Erythroblast (primary cell): ENCODE measurements at places on chromosomes 7 and 10.

- DNase-seq: no peak
Observed at GRCh38 chr10:33341637-33342036, 7.2 kb upstream of the NRP1 start.

DNA sequence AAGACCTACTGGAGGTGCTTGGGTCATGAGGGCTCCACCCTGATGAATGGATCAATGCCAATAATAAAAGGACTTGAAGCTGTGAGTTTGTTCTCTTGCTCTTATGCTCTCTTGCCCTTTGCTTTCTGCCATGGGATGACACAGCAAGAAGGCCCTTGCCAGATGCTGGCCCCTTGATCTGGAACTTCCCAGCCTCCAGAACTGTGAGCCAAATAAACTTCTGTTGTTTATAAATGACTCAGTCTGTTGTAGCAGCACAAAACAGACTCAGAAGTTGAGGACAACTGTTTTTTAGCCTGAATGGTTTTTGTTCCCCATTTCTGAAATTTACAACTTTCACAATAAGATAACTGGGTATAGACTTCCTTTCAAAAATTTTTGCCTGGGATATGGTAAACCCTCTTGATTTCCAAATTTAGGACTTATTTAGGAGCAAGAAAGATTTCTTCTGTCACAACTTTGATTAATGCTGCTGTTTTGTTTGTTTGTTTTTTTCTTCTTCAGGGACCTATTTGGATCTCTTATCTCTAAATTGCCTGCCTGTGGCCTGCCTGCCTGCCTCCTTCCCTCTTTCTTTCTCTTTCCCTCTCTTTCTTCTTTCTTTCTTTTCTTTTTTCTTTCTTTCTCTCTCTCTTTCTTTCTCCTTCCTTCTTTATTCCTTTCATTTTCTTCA, 12.1 kb downstream of the ENTPD1 start:
- no peak for DNase-seq

- DNase-seq: peak; percentile 63
Observed at GRCh38 chr10:72254813-72255568, 18.7 kb upstream of the DDIT4 start.

GRCh38 chr7:37730501-37730900, 46.9 kb downstream of the GPR141 start:
- DNase-seq: no peak

DNA sequence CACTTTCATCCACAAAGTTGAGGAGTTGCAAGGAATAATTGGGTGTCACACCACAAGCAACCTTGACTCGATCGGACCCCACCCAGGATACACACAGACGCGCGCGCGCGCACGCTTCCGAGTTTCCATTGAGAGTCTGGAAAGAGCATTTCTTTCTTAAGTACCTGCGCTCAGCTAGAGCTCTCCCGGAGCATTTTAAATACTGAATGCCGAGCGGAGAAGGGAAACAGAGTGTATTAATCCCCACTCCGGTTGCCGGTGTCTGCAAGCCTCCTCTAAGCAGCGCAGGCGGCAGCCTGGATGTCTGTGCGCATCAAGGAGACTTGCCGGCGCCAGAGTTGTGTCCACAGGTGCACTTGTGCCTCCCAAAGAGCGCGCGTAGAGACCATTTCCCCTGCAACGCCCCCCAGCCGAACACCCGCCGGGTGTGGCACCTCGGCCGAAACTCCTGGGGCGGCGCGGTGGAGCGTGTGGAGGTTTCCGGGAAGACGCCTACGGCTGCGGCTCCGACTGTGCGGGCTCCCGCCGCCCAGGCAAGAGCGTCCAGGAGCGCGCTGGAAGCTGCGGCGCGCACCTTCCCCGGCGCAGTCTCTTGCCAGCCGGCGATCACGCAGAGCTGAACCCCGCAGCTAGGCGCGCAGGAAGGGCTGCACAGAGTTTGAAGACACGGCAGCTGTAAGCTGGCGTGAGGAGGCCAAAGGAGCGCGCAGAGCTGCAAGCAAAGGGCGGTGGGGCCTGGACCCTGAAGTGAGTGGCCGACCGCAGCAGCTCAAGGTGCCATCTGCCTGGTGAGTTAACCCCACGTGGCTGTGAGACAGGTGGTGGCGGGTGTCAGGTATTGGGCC, 1.1 kb upstream of the FEZF1 start:
- no peak for DNase-seq

DNA sequence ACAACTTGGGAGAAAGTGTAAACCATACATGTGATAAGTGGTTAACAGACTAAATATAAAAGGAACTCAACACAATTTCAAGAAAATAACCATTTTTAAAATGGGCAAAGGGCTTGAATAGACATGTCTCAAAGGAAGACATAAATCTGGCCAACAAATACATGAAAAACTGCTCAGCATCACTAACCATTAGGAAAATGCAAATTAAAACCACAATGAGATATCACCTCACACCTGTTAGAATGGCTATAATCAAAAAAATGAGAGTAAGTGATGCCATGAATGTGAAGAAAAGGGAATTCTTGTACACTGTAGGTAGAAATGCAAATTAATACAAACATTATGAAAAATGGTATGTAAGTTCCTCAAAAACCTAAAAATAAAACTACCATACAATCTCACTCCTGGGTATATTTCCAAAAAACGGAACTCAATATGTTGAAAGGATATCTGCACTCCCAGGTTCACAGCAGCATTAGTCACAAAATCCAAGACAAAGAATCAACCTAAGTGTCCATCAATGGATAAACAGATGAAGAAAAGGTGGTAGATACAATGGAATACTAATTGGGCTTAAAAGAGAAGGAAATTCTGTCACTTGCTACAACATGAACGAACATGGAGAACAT, 5.6 kb downstream of the SNX13 start:
- DNase-seq: no peak

GRCh38 chr7:42103020-42103419, 134.0 kb downstream of the GLI3 start:
- DNase-seq: no peak

DNA sequence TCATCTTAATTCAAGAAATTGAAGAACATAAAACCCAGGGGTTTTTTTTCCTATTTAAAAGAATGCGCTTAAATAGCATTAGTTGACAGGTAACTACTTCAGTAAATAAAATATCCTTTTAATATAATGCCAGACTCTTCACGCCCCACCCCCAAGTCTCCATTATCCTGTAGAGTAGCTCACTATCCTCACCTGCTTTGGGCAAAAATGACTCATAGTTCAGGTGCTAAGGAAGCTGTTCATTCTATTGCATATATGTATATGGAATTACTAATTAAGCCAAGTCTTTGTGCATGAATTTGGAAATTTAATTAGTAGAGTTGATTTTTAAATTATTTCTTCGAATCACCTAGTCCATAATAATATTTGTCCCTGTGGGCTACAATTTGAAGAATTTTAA, 656.8 kb upstream of the ANKRD30A start:
- DNase-seq: no peak

DNA sequence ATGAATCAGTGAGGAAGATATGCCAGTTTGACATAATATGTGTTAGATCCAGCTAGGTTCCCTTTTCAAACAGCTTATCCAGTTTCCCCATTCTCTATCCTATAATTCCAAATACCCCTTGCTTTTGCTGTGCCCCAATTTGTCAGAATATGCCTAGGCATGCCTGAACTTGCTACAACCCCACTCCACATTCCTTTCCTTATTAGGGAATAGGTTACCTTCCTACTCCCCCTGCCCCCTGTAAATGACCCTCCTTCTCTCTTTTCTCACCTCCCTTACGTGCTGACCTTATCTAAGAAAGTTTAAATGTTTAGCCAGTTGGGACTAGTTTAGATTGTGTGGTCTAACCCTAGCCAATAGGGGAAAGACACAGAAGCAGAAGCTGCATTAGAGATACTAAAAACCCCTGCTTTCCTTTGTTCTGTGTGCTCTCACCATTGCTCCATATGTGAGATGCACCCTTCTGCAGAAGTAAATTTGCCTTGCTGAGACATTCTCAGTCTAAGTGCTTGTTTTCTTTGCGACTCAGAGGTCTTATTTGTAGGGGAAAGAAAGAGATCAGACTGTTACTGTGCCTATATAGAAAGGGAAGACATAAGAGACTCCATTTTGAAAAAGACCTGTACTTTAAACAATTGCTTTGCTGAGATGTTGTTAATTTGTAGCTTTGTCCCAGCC, 267.8 kb downstream of the SH2D4B start:
- no peak for DNase-seq

DNA sequence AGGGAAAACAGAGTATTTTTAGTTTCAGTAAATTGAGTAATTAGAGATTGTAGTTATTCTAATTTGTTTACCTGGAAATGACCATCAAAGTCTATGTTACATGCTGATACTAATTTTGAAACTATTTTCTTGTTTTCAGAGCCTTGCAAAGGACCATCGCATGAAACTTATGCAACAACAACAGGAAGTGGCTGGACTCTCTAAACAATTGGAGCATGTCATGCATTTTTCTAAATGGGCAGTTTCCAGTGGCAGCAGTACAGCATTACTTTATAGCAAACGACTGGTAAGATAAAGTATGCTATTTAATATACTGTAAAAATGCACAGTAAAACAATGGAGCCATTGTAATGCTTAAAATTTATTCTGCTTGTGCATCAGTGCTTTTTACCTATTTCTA, 78.5 kb downstream of the TRIM24 start:
- DNase-seq: no peak

DNA sequence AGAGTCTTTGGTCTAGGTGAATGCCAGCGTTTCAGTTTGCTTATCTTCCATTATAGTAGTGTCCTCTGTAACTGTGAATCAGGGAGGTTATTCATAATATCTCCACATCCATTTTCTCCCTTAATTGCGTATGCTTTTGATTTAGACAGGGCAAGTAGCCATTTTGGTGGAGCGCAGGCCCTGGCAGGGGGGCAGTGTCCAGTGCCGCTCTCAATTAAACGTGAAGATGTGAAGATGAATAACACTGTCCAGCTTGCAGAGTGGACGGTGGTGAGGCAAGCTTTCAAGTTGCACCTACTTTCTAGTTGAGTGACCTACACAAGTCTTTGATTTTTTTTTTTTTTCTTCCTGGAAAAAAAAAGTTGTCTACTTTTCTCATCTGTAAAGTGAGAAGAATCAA, 4.5 kb downstream of the TSPAN14 start:
- DNase-seq: no peak

DNA sequence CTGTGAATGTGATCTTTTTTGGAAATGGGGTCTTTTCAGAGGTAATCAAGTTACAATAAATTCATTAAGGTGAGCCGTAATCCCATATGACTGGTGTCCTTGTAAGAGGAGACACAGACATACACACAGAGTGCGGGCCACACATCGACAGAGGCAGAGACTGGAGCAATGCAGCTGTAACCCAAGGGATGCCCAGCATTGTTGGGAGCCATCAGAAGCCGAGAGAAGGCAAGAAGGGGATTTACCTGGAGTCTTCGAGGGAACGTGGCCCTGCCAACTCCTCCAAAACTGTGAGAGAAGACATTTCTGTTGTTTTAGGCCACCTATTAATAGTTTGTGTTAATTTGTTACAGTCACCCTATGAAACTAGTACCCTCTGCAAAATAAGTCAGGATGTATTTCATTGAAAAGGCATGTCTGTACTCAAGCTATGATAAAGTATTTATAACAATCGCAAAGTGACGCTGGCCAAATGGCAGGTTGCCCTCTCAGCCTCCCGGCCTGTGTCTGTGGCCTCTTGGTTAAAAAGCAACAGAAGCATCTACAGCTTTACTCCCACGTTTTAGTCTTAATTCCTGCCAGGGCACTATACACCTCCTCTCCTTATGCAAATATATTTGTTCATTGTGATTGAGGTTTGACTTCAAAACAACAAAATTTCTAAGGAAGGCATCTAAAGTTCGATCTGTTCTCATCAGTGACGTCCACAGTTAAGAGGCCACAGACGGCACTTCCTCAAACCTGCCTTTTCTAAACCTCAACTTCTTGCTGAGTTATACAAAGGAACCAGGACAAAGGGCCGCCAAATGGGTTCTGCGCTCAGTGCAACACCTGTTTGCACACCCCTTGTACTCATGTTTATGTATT, 46.8 kb downstream of the HIPK2 start:
- DNase-seq: no peak

DNA sequence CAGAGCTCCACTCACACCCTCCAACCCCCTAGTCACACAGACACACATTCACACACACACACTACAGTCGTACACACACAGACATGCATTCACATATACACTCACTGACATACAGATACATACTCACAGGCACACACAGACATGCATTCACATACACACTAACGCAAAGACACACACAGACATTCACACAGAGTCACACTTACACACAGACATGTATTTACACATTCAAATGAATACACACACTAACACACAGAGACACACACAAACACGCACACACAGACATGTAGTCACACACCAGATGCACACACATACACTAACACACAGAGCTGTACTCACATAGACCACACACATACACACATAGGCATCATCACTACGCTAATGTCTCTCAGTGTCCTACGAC, 58.0 kb upstream of the MYL10 start:
- no peak for DNase-seq

DNA sequence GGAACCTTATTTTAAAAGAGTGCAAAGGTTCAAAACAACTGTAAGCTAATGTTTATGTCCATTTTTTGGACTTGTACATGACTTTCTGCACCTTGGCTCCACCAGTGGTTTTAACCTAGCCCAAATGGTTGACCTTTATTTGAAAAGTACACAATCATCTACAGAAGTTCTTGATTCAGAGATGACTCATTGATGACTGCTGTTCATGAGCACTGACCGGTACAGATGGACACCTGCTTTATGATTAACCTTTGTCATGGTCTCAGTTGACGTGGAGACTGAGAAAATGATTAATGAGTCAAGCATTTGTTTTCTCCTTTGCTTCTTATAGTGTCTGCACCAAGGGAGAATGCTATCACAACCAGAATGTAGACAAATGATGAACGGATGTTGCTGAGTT, 55.7 kb upstream of the PTER start:
- DNase-seq: no peak

- DNase-seq: no peak
Observed at GRCh38 chr10:114087655-114088054, 44.0 kb downstream of the ADRB1 start.

GRCh38 chr7:26470691-26471090, 179.0 kb downstream of the SNX10 start:
- DNase-seq: no peak

DNA sequence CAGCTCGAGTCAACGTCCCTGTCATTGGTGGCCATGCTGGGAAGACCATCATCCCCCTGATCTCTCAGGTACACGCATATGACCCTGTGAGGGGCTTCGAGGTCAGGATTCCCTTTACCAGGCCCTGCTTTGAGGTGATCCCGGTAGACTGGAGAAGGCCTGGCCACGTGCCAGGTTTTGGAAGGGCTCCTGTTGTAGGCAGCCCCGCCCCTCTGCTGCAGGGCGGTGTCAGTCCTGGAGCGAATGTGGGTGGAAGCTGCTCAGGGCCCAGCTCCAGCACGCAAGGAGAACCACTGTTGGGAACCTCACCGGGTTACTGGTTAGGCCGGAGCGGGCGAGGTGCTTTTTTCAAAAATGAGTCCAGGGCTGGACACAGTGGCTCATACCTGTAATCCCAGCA, 15.6 kb downstream of the MDH2 start:
- DNase-seq: peak; percentile 45

DNA sequence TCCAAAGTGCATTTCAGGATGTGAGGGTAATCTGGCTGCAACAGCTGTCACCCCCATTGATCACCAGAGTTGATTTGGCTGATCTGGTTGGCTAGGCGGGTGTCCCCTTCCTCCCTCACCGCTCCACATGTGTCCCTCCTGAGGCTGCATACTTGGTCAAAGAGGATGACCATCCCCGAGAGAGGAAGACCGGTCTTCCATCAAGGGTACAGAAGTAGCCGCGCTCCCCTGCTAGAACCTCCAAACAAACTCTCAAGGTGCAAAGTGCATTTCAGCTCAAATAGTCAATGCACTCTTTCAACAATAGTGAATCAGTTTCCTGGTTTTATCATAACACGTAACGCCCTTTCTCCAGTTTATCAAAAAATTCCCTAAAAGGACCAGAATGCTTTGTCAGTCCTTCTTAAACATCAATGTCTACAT, 44.6 kb downstream of the CARD11 start:
- no peak for DNase-seq
